ENCODE measurements at places on chromosomes 11 and 22.

- DNase-seq, result no peak
These were observed 95.8 kb downstream of the TP53I11 start for GRCh38 chr11:44854741-44855492.

DNA sequence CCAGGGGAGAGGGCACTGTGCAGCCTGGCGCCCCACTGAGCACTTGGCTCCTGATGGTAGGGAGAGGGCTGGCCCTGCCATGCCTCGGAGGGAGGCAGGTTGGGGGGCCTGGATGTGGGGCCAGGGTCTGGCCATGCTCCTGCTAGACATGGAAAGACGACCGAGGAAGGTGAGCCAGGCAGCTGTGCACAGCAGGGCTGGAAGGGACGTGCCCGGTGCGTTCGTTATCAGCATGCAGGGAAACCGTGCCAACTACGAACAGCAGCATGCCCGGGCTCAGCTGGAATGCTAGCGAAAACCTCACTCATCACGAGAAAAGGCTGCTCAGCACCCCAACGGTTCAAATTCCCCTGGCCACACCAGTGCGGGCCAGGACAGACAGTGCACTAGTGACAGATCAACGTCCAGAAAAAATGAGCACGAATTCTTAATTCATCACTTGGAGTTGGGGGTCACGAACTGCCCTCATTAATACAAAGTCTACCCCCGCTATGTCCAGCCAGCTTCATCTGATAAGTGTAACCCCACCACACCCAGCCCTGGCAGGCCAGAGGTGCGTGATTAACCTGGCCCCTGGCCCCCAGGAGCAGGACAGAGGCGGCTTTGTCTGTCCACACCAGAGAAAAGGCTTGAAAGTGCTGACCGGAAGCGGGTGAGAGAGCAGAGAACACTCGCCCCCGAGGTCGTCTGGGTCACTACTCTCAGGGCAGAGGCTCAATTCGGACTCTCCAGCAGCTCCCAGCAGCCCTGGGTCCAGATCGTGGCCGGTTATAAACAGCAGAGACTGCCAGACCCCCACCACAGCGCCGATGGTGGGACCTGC, 84.2 kb downstream of the CELSR1 start:
- DNase-seq, result no peak

DNA sequence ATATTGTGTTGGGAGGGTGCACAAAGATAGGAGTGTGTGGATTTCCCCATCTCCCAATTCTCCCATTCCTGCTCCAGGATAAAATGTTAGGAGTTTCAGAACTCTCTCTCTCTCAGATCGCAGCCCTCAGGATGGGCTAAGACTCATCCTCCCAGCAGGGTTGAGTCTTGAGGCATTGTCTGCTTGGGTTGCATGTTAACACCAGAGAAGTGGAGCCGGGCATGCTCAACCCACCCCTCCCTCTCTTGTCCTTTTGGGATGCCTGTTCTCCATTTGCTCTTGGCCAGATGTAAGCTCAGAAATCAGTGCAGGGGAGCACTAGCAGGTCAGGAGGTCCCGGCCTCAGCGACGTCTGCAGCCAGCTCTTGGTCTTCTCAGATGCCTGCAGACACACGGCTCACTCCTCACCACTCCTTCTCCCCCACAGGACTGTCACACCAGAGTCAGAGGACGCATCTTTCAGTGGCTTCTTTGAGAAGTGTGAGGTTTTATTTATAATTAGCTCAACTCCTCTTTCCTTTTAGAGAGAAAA, 1456.5 kb downstream of the TBC1D22A start:
- DNase-seq, result no peak

DNA sequence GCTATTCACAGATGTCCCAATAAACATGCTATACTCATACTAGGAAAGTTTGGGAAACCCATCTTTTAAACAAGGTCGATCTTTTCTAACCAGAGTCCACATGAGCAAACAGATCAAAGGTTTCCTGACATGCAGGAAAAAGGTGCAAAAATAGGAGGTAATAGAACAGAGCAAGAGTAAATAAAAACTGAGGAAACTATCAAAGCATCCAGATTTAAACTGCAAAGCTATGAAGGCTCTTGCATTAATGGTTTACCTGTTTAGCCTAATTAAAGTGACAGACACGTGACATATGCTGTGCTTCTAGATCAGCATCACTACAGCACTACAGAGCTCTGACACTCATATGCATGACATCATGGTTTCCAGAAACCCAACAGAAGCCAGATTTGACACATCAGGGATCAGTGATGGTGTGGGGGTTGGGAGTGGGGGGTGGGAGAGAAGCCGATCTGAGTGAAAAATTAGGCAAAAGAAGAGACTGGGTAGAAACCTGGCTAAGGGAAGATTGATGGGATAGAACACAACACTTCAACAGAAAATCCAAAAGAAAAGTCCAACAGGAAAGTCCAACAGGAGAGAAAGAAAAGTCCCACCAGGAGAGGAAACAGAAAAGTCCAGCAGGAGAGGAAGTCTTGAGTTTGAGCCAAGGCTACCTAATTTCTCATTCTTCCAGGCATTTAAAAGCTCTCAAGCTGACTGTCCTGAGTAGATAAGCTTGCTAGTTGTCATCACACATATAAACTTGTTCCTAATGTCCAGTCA, 262.3 kb downstream of the SOX6 start:
- DNase-seq, result no peak

DNA sequence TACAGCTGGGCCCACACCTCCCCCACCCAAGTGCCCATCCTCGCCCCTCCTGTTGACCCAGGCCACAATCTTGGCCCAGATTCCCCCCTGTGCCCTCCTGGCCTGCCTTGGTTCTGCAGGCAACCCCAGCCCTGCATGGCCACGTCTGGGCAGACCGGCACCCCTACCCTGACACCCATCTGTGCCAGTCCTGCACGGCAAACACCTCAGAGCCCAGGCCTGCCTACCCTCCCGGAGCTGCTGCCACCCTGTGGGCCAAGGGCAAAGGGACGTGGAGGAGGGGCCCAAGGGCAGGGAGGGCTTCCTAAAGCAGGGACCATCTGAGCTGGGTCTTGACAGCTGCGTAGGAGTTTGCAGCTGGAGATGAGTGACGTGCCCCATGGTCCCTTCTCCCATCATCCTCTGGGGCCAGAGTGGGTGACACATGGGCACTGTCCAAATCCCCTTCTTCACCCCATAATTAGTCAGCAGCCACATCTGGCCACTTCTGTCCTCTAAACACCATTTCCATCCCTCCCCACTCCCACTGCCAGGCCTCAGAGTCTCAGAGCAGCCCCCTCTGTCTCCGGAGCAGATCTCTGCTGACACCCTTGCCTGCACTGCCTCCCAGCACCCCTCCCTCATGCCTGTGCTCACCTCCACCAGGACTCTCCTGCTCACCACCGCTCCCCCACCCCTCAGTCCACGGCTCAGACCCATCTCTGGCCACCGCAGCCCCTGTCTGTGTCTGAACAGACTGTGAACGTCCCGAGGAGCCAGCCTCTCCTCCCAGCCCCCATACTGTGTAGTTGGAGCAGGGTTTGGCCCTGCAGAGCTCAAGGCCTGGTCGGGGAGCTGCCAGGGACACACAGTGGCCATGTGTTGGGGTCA, 35.6 kb upstream of the PPARA start:
- DNase-seq, result no peak

- no peak for DNase-seq
These were observed 12.1 kb downstream of the ELF5 start for GRCh38 chr11:34501500-34501899.
